ENCODE measurements at places on chromosomes 3 and 15. TPM values are rescaled to one million over a fixed set of nuclear protein-coding genes. Genes with fewer than 3 reads are reported as not detected.

- DNase-seq: no peak
These were observed 99.9 kb upstream of the CCDC80 start for GRCh38 chr3:112740835-112741234.

The HCN4 gene
- total RNA-seq: not detected

- DNase-seq: no peak
These were observed 93.7 kb upstream of the BOC start for GRCh38 chr3:113117511-113118234.

The ANKRD34C gene
- total RNA-seq: not detected

GRCh38 chr15:45180201-45180600, 7.6 kb downstream of the SHF start:
- DNase-seq: no peak

GRCh38 chr3:130686833-130687232, 59.8 kb downstream of the PIK3R4 start:
- DNase-seq: no peak

- no peak for DNase-seq
These were observed 125.8 kb upstream of the GALNT15 start for GRCh38 chr3:16048435-16049318.

DNA sequence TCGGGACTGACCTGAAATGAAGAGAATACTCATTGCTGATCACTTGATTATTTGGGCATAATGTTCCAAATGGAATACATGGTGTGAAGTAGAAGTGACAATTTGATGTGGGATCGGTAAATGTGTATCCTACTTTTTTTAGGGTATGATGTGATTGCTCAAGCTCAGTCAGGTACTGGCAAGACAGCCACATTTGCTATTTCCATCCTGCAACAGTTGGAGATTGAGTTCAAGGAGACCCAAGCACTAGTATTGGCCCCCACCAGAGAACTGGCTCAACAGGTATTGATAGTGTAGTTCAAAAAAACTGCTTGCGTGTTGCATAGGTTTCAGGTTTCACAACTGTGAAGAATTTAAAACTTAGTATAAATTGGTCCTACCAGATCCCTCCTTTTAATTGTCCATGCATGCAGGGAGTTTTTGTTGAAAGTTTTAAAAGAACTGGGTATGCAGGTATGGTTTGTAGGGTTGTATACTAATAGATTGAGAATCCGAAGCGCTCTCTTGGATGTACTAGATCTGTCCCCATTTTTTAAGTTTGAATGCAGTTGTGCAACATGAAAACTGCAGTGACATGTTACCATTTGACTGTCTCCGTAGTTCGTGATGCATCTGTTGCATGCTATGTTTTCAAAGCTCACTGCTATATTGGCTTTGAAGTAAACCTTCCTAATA, 1.6 kb downstream of the EIF4A2 start:
- DNase-seq: no peak

- no peak for DNase-seq
These were observed 22.6 kb upstream of the RBP1 start for GRCh38 chr3:139561959-139562676.

GRCh38 chr3:17874636-17875035, 132.2 kb upstream of the TBC1D5 start:
- no peak for DNase-seq

DNA sequence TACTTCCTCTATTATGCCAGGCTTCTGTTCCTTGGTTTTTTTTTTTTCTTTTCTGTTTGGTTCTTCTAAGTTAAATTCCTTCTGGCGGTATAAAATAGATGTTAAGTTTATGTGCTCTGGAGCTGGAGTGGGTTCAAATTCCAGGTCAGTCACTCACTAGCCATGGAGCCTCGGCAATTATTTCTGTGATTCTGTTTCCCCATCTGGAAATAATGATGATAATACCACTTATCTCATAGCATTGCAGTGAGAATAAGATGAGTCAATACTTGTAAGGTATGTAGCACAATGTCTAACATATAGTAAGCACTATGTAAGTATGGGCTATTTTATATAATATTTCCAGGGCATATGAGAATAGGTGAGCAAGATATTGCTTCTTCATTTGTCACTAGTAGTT, 33.2 kb upstream of the ZDHHC23 start:
- DNase-seq: no peak

DNA sequence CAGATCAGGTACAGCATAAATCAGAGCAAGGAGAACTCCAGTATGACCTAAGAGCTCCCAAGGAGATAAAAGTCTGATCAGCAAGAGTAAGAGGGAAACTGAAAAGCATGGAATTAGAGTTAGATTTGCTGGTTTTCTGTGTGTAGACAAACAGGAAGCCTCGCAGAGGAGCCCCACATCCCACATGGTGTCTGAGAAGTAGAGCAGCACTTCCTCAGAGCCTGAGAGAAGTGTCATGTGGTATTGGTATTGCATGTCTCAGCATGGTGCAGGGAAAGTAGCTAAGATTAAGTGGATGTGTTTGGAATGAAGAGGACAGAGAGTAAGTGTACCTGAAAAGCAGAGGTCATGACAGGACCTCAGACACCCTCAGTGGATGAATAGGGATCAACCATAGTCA, 175.4 kb upstream of the GBE1 start:
- DNase-seq: no peak

DNA sequence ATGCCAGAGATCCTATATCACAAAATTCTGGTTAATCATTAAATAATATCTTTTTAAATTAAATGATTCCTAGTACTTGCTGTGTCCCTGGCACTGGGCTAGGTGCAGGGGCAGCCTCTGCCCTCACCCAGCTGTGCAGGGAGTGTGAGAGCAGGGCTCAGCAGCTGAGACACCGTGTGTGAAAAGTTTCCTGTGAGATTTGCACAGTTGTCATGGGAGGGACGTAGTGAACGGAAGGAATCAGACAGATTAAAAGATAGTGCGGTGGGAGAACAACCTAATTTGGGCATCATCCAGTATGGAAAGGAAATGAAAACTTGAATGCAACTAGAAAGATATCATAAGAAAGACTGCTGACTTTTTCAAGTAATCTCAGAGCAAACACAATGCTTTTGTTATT, 204.1 kb downstream of the SSR3 start:
- no peak for DNase-seq

The IMPG2 gene
- 0.13 TPM for total RNA-seq

The ZNF502 gene
- total RNA-seq: 4.3 TPM

DNA sequence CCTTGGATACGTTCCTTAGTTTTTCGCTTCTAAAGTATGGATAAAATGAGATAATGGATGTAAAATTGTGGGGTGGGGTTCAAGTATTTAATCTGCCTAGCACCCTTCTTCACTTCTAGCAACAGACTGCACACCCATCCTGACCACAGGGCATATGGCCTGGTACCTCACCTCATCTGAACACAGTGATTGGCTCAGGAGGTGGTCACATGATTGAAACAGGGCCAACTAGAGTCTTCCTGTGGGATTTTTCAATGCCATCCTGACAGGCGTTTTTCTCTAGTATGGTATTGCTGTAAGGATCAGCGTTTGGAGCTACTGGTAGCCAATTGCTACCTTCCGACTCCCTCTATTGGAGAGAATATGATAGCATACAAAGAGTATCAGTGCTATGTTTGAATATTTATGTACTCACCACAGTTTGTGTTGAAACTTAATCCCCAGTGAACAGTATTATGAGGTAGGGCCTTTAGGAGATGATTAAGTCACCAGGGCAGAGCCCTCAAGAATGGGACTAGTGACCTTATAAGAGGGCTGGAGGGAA, 172.2 kb downstream of the PPM1L start:
- DNase-seq: no peak

The HRH1 gene
- total RNA-seq: 3.8 TPM

GRCh38 chr15:46394463-46394862, 759.6 kb downstream of the SQOR start:
- no peak for DNase-seq

GRCh38 chr3:98734306-98734705, 28.8 kb upstream of the ST3GAL6 start:
- no peak for DNase-seq

DNA sequence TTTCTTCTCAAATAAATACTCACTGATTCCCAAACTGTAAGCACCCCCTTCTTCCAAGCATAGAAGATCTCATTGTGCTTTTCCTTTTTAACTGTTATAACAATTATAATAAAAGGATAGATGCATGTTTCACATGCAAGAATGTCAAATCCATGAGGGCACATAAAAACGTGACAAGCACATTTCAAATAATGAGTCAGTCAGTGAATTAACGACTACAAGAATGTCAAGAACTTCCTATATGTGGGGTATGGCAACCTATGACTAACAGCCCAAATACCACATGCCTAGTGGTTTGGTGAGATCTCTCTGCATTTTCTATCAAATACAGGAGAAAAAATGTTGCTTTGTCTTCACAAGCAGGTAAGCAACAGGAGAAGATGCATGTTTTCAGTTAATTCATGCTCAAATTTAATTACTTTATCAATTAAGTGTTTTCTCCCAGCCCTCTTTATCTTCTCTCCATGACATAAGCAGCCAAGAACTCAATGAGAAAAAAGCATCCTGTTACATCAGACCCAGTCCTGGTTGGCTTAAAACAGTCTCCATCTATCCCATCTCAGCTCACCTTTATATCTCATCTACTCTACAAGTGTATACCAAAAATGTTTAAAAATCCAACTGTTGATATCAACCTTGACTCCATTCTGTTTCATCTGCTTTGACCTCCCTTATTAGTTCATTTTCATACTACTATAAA, 181.5 kb upstream of the LMCD1 start:
- DNase-seq: no peak

DNA sequence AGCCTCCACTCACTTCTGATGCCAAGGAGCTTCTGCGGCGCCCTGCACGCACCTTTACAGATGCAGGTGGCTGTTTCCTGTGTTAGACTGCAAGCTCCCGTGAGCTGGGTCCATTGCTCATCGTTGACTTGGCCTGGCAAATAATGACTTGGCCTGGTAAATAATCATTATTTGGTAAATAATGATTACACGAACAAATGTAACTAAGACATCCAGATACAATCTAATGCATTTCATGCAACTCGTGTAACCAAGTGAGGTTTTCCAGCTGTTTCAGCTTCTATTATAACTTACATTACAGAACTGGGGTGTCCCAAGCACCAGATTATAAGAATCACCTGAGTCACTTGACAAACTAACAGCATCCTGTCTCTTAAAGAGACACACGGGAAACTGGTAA, 92.1 kb upstream of the BHLHE40 start:
- DNase-seq: no peak

The FSD2 gene
- not detected for total RNA-seq

GRCh38 chr3:312160-312733, 115.7 kb downstream of the CHL1 start:
- DNase-seq: no peak

DNA sequence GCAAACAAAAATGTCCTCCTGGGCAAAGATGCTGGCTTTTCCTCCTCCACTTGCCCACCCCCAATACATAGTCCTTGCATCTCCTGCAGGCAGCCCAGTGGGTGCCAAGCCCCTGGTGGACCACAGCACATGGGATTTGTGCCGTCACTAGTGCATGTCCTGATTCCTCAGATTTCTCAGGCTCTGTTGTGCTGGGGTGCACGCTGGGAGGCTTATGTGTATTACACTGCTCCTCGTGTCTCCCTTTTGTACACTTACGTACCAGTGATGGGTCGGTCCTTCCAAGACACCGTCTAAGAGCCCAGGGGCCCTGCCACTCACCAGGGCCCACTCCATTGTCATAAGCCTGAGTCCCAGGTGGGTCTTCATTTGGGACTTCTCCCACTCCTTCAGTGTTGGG, 70.1 kb downstream of the PLXNA1 start:
- DNase-seq: no peak

DNA sequence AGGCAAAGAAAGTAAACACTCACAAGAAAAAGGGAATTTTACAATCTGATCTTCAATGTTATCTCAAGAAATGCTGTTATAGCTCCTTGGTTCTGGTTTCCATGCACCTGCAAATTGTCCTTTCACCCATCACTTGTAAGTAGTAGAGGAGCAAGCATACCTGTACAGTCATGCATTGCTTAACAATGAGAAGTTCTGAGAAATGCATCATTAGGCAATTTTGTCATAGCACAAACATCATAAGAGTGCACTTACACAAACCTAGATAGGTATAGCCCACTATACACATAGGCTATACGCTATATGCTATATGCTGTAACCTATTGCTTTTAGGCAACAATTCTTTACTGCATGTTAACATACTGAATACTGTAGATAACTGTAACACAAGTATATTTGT, 672.3 kb downstream of the FHIT start:
- DNase-seq: no peak

- DNase-seq: no peak
These were observed 105.3 kb upstream of the UBE3A start for GRCh38 chr15:25544076-25544475.

The TEX55 gene
- total RNA-seq: not detected

DNA sequence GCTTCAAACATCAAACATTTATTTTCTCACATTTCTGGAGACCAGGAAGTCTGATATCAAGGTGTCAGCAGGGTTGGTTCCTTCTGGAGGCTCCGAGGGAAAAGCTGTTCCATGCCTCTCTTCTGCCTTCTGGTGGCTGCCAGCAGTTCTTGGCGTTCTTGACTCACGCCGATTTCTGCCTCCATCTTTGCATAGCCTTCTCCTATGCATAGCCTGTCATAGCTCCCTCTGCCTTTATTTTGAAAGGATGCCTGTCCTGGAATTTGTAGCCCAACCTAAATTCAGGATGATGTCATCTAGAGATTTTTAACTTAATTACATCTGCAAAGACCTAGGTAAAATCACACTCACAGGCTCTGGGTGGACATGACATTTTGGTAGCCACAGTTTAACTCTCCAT, 70.4 kb downstream of the RGMA start:
- DNase-seq: no peak

DNA sequence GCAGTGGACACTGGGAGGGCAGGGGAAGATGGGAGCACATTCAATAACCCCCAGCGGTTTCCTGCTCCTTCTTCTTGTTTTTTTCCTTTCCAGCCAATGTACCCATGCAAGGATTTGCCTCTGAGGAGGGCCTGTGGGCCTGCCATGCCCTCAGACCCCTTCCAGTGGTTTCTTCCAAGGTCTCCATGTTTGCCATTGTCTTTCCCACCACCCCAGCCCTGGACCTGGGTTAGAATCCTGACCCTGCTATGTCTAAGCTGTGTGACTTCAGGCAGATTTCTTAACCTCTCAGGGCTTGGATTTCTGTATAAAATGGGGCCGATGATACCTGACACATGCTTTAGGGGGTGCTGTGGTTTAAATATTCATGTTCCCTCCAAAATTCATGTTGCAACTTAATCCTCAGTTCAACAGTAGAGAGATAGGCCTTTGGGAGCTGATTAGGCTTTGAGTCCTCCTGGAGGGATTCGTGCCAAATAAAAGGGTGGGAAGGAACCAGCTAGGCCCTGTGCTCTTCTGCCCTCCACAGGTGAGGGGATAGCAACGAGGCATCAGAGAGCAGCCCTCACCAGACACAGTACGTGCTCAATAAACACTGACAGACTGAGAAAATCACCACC, 46.3 kb upstream of the FLNB start:
- no peak for DNase-seq

- DNase-seq: no peak
These were observed 51.7 kb upstream of the TRIM59 start for GRCh38 chr3:160501325-160501724.

GRCh38 chr3:46062679-46063078, 35.4 kb upstream of the XCR1 start:
- DNase-seq: no peak

- DNase-seq: no peak
These were observed 9.2 kb downstream of the SIDT1 start for GRCh38 chr3:113541519-113541918.
